ENCODE measurements at places on chromosomes 12 and 14.

DNA sequence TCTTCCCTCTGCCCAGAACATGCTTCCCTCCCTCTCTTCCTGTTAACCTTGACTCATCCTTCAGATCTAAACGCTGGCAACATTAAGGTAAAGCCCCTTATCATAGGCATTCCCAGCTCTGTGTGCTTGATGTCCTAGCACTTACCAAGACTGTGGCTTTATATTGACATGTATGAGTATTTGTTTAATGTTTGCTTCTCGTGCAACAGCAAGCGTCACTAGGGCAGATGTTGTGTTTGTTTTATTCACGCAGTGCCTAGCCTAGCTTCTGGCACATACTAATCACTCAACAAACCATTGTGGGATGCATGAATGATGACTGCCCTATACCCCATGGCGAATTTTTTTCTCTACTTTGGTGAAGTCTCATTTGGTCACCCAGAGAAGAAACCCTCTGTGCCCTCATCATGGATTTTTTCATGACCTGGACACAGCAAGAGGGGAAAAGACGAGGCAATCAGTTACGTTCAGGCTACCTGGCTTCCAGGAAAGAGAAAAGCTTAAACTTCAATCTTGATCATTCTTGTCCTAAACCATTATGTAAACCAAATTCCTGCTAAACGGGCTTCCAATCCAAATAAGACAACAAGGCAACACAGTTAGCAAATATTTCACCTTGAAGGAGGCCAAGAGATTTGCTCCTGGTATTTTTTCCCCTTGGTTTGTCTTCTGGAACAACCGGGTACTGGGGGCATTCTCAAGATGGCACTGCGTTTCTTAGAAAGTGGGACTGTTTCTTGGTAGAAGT, 47.9 kb upstream of the SOCS2 start:
- DNase-seq, result no peak

- DNase-seq, result no peak
Observed at GRCh38 chr12:84507956-84508850, 404.4 kb downstream of the SLC6A15 start.

GRCh38 chr12:109944561-109945359, 44.7 kb downstream of the TCHP start:
- no peak for DNase-seq

DNA sequence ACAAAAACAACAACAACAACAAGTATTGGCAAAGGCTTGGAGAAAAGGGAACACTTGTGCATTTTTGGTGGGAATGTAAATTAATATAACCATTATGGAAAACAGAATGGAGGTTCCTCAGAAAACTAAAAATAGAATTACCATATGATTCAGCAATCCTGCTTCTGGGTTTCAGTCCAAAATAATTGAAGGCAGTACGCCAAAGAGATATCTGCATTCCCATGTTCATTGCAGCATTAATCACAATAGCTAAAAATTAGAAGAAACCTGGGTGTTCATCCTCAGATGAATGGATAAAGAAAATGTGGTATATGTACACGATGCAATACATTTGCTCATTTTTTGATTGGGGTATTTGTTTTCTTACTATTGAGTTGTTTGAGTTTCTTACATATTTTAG, 813.0 kb downstream of the NRXN3 start:
- no peak for DNase-seq

DNA sequence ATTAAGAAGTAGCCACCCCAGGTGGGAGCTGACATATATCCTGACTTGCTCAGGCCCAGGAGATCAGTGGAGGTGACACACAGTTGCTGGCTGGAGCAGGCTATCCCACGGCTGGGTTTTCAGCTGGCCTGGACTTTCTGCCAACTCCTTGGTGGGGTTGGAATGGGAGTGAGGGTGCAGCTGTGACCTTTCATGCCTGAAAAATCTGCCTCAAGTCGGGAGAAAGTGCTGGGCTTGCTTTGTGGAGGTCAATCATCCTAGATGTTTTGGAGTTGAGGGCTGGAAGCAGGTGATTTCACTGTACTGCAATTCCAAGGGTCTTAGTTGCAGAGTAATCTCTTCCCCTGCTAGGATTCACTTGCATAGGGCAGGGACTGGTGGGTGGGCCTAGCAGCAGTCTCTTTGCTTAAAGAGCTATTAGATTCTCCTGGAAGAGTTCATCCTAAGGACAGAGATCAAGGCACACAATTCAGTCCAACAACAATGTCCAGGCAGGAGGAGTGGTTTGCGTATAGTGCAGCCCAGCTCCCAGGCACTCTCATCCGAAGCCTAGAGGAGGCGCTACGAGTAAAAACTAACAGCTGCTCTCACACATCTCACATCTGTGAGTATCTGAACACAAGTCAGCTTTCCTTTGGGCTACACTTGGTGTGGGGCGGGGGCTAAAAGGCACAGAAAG, 98.1 kb downstream of the GAS2L3 start:
- no peak for DNase-seq

GRCh38 chr14:95495076-95495475, 21.4 kb downstream of the SYNE3 start:
- no peak for DNase-seq

- no peak for DNase-seq
Observed at GRCh38 chr12:21521541-21521940, 4.6 kb upstream of the SPX start.

GRCh38 chr14:88029500-88029899, 24.6 kb downstream of the GPR65 start:
- DNase-seq, result no peak

- no peak for DNase-seq
Observed at GRCh38 chr12:32839828-32840227, 56.7 kb downstream of the PKP2 start.

DNA sequence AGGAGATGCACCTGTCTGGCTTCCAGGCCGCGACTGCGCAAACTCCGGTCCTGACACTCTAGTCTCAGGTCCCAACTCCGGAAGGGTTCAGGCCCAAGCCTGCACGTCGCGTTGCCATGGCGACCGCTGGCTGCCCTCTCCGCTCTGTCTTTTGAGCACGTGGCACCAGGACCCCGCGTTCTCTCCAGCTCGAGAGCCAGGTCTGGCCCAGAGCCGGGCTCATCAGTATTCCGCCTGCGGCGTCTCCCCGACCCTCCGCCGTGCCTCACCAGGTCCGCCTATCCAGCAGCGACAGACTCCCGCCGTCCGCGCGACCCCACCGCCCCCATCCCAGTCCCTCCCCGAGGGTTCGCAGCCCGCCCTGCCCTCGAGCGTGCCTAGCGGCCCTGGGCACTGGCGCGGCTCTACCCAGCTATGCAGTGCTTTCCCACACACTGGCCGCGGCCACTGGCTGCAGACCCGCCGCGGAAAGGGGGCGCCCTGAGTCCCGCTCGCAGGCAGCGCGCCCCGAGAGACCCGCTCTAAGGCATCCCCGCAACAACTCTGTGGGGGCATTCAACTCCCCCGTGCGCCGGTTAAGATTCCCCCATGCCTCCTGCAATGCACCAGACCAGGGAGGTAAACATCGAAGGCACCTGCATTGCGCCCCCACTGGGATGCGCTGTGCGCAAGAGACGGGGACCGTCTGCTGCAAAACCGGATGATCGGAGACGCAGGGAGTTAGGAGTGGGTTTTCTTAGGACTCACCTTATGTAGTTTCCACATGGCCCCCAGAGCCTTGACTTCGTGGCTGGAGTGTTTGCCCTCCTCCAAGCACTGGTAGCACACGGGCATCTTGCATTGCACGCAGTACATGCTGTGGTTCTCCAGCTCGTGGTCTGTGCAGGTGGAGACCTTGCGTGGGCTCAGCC, 1.3 kb downstream of the TRIM9 start:
- DNase-seq, result no peak

DNA sequence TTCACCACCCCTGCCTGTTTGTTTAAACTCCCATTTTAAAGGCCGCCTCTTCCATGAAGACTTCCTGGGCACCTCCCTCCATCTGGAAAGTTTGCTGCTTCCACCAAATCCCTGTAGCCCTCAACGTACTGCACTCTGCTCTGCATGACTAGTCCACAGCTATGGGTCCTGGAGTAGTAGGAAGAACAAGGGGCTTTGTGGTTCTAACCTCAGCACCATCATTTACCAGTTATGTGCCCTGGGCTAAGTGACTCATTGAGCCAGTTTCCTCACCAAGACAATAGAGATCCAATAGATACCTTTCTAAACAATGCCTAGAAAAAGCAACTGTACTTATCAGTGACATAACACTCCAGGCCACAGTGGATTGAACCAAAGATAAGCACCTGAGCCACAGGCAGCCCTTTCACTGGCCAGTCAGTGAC, 8.5 kb upstream of the LTBP2 start:
- no peak for DNase-seq

DNA sequence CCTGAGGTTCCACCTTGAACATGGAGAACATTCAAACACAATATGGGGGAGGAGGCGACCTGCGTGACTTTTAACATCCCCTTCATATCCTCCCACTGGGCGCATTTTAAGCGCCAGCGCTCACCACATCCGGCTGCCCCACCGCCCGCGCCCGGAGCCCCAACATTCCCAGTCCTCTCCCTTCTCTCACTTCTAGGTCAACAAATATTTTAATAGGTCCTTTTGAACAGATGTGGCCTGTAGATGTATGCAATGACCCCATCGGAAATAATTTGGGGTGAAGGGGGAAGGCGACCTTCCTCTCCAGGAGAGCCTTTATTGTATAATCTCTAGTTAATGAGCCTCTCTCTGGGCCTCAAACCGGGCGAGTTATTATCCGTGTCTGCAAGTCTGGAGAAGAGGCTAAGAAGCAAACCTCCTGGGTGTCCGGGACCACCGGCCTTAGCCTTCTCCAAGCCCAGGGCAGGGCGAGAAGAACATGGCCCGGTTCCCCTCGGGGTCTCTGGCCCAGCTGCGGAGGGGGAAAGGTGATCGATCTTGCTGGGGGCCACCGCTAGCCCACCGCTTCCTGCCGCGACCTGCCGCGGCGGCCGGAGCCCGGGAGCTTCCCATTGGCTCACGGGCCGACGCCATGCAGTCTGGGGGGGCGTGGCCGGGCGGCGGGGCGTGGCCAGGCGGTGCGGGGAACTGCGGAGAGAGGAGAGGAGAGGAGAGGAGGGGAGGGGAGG, 83.2 kb upstream of the HMGA2 start:
- no peak for DNase-seq

- DNase-seq, result no peak
Observed at GRCh38 chr12:91778938-91779400, 366.7 kb downstream of the BTG1 start.

DNA sequence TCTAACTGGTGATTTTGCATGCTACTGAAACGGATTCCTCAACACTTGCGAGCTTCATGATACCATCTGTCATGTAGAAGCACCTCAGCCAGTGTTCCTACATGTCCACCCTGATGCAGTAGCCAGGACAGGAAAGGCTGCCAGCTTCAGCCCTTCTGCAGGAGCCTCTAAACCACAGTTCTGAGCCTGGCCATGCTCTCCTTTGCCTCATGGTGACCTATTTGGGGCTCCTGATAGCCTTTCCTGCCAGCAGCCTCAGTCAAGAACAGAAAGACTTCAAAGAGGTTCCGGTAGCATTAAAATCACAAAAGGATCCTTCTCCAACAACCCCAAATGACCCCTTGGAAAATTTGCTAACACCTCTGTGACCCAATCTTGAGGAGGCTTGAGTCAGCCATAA, 96.0 kb downstream of the CNTN1 start:
- no peak for DNase-seq

DNA sequence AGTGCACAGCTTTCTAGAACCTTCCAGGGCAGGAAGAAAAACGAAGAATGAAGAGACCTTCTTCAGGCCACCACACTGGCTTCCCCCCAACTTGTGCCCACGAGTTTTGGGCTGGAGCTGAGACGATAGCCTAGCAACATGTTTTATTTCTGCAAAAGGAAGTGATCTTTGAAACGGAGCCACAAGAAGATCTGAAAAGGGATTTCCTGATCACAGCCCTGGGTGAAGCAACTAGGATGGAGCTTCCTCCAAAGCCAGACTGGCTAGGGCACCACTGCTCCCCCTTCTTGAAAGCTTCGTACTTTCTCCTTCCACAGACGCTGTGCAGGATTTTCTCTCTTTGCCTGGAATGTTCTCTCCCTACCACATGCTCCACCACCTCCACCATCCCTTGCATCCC, 418.3 kb downstream of the MED13L start:
- DNase-seq, result no peak

DNA sequence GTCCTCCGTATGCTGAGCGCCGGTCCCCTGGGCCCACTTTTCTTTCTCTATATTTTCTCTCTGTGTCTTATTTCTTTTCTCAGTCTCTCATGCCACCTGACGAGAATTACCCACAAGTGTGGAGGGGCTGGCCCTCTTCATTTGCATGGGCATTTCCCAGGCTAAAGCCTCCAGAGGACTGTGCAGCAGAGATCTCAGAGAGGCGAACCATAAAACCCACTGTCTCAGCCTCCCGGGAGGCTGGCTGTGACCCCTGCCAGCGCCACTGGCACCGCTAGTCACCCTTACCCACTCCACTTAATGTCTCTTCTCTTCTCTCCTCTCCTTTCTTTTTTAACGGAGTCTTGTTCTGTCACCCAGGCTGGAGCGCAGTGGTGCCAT, 7.1 kb upstream of the SERPINA9 start:
- DNase-seq, result no peak

DNA sequence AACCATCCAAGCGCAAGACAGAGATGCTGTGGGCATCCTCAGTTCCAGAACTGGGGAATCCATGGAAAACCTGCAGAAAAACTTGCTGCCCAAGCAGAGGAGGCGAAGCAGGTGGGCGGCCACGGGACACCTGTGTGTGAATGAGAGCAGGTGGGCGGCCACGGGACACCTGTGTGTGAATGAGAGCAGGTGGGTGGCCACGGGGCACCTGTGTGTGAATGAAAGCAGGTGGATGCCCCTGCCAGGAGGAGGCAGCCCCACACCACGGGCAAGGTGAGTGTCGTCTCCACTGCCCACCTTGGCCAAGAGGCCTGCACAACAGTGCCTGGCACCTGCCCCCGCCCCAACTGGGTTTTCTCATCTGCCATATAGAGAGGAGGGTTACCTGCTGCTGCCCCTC, 59.2 kb downstream of the GSC start:
- DNase-seq, result no peak

- no peak for DNase-seq
Observed at GRCh38 chr14:100982353-100982752, 78.8 kb upstream of the RTL1 start.

DNA sequence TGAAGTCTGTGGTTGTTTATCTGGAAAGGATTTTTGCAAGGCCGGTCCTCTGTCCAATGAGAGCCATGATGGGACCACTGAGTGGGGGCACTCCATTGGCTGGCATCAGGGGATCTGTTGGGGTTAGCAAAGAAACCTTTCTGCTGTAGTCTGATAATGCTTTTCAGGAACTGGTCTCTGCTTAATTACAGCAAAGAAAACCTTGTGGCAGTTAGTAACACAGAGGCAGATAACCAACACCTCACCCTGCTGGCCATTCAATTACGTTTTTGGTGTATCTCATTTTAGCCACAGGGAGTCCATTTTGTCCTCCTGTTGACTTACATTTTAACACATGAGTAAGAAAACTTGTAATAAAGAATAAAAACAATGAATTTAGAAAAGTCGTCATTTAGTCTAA, 629.3 kb upstream of the MDGA2 start:
- no peak for DNase-seq

GRCh38 chr12:97185567-97185966, 277.0 kb upstream of the RMST start:
- DNase-seq, result no peak

- no peak for DNase-seq
Observed at GRCh38 chr12:91179966-91180561, 2.6 kb downstream of the DCN start.
